ENCODE measurements at places on chromosomes 12 and 14.

GRCh38 chr12:46660276-46660675 lies 165.5 kb downstream of the SLC38A4 start:
- DNase-seq, result peak; percentile 82

DNA sequence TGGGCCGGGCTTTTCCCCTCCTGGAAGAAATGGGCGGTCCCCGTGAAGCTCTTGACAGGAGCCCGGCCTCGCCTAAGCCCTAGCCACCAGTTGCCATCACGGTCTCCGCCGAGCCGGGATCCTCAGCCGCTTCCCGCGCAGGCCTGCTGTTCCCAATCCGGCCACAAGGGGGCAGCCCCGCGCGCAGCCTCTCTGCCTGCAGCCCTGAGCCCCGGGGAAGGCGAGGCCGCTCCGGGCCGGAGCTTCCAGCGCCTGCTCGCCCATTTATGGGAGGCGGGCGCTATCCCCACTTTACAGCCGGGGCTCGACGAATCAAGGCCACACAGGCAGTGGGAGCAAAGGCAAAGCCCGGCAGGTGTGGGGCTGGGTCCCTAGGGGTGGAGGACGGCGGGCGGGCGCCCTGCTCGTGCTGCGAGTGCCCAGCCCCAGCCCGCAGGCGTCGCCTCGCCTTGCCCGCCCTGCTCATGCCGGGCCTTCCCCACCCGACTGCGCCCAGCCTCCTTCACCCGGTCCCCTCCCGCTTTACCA lies 61.5 kb downstream of the LGMN start:
- DNase-seq, result peak; percentile 56

DNA sequence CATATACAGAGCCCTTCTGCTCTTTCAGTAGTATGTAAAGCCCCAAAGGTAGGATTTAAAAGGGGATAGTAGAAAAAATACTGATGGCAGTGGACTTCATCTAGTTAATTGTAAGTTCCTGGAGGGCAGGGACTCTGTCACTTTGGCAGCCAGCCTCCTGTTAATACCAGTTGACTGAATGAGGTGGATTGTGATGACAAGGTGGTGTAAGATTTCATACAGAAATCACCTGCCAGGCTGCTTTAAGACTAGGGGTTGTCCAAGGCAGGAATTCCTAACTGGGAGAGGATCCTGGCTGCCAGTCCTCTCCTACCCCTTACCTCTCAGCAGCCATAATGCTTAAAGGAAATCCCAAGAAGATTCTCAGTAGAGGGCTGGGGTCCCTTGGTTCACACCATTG lies 7.3 kb downstream of the DYRK2 start:
- no peak for DNase-seq

DNA sequence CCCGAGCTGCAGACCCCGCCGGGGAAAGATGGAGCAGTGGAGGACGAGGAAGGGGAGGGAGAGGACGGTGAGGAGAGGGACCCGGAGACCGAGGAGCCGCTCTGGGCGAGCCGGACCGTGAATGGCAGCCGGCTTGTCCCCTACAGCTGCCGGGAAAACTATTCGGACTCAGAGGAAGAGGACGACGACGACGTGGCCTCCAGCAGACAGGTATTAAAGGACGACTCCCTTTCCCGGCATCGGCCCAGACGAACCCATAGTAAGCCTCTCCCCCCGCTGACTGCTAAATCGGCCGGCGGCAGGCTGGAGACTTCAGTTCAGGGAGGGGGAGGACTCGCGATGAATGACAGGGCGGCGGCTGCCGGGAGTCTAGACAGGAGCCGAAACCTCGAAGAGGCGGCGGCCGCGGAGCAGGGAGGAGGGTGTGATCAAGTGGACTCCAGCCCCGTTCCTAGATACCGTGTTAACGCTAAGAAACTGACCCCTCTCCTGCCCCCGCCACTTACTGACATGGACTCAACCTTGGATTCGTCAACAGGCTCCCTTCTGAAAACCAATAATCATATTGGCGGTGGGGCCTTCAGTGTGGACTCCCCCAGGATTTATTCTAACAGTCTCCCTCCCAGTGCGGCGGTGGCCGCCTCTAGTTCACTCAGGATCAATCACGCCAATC lies 962 bp downstream of the LEMD3 start:
- DNase-seq, result peak; percentile 43

DNA sequence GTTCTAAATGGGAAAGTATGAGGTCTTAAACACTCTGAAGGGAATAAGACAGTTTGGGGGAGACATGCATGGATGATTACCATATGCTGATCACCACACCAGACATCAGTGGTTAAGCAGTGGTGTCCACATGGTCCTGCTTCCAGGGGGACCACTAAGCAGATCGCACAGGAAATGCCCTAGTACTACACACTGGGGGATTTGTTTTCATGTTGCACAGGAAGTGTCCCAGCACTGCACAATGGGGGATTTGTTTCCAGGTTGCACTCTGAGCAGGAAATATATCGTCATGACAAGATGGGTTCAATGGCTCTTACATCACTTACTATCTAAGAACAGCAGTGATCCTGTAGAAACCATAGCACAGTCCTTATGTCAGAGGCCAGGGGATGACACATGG lies 245.5 kb downstream of the BCL11B start:
- DNase-seq, result no peak

DNA sequence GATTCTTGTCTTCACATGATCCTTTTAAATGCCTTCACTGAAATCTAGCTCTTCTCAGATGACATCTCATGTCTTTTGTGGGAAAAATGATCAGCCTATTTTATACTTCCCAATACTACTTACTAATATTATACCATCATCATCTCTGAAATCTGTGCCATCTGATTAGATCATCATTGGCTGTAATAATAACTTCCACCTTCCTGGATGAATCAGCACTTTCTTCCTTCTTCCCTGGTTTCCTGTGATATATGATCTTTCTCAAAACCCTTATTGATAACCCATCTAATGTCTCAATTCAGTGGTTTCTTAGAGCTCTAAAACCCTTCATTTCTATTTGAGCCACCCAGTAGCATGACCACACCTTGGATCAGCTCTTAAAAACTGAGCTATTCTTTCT lies 30.9 kb downstream of the GPR137C start:
- DNase-seq, result peak; percentile 35

DNA sequence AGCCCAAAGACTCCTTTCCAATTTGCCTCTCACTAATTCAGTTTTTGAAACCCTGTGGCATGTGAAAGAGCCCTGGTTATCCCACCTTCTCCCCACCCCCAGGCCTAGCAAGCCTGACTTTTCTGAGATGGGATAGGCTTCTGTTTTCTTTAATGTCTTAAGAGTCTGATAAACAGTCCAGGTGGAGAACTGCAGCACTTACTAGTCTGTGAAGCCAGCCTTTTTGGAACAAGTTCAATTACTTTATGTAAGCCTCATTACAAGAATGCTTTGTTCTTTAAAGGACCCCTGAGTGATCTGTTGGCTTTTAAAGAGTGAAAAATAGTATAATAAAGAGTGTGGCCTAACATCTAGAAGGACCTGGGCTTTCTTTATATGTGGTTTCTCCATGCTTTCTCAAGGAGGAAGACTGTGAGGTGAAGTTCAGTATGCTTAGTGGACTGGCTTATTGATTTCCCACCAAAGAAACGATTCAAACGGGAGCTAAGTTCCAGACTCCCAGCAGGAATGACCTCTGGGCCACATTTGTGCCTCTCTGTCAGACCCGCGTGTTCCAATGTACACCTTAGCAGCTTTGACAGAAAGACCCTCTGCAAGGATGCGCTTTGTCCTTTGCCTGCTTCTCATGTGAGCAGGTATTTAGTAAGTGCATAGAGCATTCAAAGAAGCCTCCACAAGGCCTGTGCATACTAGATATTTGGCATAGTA lies 129.5 kb downstream of the DAAM1 start:
- DNase-seq, result no peak

GRCh38 chr12:60072911-60073310 lies 477.1 kb downstream of the SLC16A7 start:
- DNase-seq, result peak; percentile 55

- DNase-seq, result no peak
These were observed 13.4 kb downstream of the PSEN1 start for GRCh38 chr14:73149753-73150152.

DNA sequence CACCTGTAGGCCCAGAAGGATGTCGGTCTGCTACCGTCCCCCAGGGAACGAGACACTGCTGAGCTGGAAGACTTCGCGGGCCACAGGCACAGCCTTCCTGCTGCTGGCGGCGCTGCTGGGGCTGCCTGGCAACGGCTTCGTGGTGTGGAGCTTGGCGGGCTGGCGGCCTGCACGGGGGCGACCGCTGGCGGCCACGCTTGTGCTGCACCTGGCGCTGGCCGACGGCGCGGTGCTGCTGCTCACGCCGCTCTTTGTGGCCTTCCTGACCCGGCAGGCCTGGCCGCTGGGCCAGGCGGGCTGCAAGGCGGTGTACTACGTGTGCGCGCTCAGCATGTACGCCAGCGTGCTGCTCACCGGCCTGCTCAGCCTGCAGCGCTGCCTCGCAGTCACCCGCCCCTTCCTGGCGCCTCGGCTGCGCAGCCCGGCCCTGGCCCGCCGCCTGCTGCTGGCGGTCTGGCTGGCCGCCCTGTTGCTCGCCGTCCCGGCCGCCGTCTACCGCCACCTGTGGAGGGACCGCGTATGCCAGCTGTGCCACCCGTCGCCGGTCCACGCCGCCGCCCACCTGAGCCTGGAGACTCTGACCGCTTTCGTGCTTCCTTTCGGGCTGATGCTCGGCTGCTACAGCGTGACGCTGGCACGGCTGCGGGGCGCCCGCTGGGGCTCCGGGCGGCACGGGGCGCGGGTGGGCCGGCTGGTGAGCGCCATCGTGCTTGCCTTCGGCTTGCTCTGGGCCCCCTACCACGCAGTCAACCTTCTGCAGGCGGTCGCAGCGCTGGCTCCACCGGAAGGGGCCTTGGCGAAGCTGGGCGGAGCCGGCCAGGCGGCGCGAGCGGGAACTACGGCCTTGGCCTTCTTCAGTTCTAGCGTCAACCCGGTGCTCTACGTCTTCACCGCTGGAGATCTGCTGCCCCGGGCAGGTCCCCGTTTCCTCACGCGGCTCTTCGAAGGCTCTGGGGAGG lies at the start of gene LTB4R:
TSS of gene LTB4R (plus strand) at position 857 of the 959 bp plus-strand sequence. CDS start 4,150 bp downstream, outside the sequence.
- DNase-seq, result peak; percentile 70

GRCh38 chr14:77990337-77990736 lies 179.8 kb upstream of the NRXN3 start:
- DNase-seq, result no peak

- DNase-seq, result no peak
These were observed 465 bp downstream of the ADSS1 start for GRCh38 chr14:104724407-104724980.

DNA sequence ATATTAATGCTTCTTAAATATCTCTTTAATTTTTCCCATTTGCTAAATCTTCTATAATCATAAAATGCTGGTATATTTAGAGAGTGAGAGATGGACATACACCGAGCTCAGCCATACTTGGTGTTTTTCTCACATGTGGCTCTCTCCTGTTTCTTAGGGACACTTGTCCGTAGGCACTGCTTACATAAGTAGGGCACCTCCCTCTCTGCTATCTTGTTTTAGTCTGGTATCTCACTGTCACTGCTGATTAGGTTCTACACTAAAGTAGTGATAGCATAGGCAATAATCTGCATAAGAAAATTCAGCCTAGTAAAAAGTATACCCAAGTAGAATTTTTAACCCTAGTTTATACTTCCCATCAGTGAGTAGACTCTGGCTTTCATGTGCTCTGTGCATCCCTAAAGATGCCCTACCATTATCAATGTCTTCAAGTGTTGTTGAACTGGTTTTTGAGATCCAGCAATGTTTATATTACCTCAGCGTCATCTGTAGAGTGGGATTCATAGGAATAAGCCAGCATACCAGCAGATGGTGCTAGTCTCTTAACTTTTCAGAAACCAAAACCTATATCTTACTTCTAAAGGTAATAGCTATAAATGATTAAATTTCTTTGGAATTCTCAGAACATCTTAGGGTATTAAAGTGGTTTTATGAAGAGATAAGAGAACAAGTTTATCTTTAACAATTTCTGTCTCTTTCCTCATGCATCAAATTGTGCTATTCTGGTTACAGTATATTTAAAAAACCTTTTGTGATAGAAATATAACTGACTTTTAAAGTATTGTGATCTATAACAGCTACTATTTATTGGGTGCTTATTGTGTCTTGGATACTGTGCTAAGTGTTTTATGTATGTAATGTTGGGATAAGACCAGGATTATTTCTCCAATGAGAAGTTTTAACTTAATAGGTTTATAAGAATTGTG lies 32.9 kb downstream of the ARID2 start:
- peak; percentile 76 for DNase-seq

GRCh38 chr12:118544569-118544968 lies 168.2 kb downstream of the SUDS3 start:
- DNase-seq, result no peak

DNA sequence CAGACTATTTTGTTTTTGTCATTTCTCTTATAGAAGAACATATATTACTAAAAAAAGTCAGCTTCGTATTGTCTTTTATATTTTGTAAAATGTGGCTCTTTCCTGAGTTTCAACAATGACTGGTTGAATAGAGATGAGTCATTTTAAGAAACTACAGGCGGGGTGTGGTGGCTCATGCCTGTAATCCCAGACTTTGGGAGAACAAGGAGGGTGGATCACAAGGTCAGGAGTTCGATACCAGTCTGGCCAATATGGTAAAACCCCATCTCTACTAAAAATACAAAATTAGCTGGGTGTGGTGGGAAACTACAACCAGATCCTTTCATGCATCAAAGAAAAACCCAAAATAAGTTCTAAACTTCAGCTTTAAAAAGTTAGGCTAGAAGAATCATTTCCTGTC lies 28.8 kb downstream of the HECTD4 start:
- peak; percentile 54 for DNase-seq

DNA sequence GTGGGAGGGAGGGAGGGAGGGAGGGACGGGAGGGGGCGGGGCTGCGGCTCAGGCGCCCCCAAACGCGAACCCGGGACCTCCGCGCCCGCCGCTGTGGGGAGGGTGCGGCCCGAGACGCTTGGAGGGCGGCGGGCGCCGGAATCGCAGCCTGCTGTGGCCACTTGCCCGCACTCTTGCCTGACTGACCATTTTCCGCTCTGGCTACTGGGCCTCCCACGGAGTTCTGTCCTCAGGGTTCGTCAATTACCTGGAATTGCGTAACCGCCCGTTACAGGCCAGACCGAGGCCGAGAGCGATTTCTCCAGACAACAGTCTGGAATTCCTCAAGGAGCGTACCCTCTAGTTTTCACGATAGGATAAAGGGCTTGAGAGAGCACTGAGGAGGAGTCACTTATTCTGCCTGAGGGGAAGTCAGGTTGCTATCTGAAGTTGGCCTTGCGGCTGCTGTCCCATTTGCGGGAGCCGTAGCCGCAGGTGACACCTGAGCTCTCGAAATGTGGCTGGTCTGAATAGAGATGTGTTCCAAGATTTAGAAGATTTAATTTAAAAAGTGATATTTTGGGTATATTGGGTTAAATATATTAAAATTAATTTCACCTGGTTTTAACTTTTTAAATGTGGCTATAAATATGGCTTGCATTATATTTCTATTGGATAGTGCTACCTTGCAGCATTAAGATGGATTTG lies 446 bp upstream of the ZNF641 start:
- DNase-seq, result peak; percentile 76

DNA sequence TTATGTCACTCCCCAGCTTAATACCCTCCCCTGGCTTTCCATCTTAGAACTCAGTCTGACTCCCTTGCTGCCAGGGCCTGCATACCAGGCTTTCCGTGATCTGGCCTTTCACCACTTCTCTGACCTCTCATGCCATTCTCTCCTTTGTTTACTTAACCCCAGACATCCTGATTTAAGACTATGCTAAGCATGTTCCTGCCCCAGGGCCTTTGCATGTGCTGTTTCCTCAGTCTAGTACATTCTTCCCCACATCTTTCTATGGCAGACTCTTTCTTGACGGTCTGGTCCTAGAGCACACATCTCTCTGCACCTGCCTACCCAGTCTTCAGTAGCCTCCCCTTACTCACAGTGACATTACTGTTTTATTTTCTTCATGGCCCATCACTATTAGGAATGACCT lies 42.2 kb downstream of the PLXNC1 start:
- no peak for DNase-seq

Data from fibroblast of the aortic adventitia (primary cell).